Activated CD4-positive, alpha-beta memory T cell treated with anti-CD3 and anti-CD28 coated beads, Interleukin-2, amount 10 ng/mL, durations not matched to agents 7 days and 5 days (primary cell): ENCODE measurements at places on chromosomes 6 and 20. TPM values are rescaled to one million over a fixed set of nuclear protein-coding genes. Genes with fewer than 3 reads are reported as not detected.

DNA sequence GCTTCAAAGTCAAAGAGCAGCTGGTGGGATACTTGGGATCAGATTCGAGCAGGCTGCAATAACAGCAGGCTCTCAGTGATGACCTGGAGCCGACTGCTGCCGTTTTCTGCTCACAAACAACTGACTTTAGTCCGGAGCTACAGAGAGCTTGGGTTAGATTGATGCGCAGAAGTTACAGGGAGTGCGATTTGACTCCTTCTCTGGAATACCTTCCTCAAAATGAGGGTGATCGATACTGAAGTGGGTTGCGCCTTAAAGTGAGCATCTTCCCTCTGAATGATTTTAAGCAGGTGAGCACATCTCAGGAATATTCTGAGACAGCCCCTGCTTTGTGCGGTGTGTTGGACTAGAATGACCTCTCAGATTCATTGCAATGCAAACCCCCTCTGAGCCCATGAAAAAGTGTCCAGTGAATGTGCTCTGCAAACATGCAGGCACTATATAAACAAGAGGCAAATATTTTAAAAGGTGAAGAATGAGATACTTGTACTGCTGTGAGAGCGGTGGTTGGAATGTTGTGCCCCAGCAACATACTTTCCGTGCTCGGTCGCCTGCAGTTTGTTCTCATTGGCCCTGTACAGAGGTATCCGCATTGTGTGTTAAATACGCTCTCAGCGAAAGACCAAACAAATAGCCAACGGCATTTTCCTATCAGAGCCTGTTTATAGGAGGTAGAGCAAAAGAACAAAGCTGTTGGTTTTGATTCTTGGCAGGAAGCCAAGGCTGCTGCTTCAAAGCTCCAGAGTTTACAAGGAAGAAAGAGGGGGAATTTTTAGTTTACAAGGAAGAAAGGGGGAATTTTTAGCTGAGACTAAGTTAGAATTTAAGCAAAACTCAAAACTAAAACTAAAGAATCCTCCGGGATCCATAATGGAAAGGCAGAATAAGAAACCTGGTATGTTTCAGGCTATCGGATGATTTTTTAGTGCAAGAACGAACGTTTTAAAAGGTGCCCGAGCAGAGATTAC lies 67.7 kb downstream of the PHACTR2 start:
- H3K4me1 ChIP-seq: no peaks in the 10 kb centered on the region
- DNase-seq: no peak
- no peak overlapping the region for H3K27ac ChIP-seq
- no peak overlapping the region for H3K4me3 ChIP-seq
- H3K36me3 ChIP-seq: no peaks in the 10 kb centered on the region
- no peaks in the 10 kb centered on the region for H3K27me3 ChIP-seq

GRCh38 chr20:37475252-37475651 lies 45.8 kb upstream of the NNAT start:
- no peak overlapping the region for H3K4me3 ChIP-seq
- no peak overlapping the region for H3K27ac ChIP-seq
- H3K36me3 ChIP-seq: no peaks in the 10 kb centered on the region
- no peaks in the 10 kb centered on the region for H3K4me1 ChIP-seq
- peaks cover 15% of the 10 kb centered on the region for H3K27me3 ChIP-seq
- DNase-seq: no peak

GRCh38 chr20:1206366-1207148 lies 3.3 kb downstream of the C20orf202 start:
- no peaks in the 10 kb centered on the region for H3K36me3 ChIP-seq
- no peak overlapping the region for H3K4me3 ChIP-seq
- DNase-seq: no peak
- no peaks in the 10 kb centered on the region for H3K4me1 ChIP-seq
- no peak overlapping the region for H3K27ac ChIP-seq

DNA sequence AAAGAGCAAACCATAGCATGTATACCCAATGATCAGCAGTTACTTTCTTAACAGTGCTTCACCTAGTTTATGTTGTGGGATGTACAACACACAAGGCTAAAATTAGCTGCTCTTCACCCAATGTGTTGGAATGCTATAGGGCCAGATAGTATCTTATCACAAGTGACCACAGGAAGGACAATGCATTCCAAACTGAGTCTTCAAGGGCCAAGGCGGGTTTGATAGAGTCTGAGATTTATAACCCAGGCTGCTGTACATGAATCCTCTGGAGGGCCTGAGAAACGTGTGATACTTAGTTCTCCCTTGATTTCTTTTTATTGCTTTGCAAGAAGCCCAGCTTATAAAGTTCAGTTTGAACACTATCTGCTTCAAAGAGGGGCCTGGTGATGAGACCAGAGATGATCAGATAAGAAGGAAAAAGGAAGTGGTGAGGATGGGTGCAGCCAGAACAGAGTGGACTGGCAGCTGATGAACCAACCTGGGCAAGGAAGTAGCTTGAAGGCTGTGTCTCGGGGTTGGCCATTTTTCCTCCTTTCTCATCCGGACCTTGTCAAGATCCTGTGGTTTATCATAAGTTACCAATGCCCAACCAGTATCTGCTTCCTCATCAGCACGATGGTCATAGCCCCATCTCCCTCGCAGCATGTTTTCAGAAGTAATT lies 62.2 kb upstream of the BMP2 start:
- no peaks in the 10 kb centered on the region for H3K27me3 ChIP-seq
- no peak overlapping the region for H3K27ac ChIP-seq
- no peak for DNase-seq
- no peaks in the 10 kb centered on the region for H3K4me1 ChIP-seq
- no peak overlapping the region for H3K4me3 ChIP-seq

DNA sequence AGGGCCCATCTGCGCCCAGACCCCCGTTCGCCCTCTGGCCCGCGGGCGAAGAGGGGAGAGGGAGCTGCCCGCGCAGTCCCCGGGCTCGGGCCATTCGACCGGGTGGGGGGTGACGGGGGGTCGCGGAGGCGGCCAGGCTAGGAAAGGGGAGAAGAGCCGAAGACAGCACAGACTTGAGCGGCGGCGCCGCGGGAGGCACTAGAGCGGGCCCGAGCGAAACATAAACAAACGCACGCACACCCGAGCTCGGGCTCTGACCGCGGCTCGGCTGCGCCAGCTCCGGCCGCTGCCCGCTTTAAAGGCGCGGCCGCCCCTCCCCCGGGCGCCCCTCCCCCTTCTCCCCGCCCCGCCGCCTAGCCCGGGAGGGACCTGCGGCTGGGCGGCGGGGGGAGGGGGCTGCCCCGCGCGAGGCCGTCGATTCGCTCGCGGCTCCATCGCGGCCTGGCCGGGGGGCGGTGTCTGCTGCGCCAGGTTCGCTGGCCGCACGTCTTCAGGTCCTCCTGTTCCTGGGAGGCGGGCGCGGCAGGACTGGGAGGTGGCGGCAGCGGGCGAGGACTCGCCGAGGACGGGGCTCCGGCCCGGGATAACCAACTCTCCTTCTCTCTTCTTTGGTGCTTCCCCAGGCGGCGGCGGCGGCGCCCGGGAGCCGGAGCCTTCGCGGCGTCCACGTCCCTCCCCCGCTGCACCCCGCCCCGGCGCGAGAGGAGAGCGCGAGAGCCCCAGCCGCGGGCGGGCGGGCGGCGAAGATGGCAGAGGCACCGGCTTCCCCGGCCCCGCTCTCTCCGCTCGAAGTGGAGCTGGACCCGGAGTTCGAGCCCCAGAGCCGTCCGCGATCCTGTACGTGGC lies at the start of gene FOXO3:
Gene FOXO3 (plus strand): TSS at position 455 of the 846 bp plus-strand sequence. CDS start 292 bp downstream, at position 747.
- H3K27ac ChIP-seq: peak within 1 kb of the TSS; percentile 73
- peak; percentile 63 for DNase-seq
- H3K36me3 ChIP-seq: peaks cover 15% of the 10 kb centered on the region
- H3K4me3 ChIP-seq: peak within 1 kb of the TSS; percentile 80

GRCh38 chr20:40536808-40537207 lies 152.2 kb downstream of the MAFB start:
- H3K4me1 ChIP-seq: no peaks in the 10 kb centered on the region
- H3K27ac ChIP-seq: no peak overlapping the region
- no peaks in the 10 kb centered on the region for H3K36me3 ChIP-seq

DNA sequence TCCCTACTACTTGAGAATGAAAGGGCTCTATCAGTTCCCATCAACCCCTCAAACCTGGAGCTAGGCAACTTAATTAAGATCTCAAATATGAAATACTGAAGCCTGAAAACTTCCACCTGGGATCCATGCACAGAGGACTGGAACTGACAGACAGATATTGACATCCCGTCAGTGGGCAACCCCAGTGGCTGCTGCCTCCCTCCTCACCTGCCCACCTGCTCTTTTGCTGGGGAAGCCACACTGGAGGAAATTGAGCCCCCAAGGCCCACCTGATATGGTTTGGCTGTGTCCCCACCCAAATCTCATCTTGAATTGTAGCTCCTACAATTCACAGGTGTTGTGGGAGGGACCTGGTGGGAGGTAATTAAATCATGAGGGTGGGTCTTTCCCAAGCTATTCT lies 192.8 kb downstream of the LRFN2 start:
- no peak overlapping the region for H3K27ac ChIP-seq
- peaks cover 8% of the 10 kb centered on the region for H3K4me1 ChIP-seq
- H3K27me3 ChIP-seq: peaks cover 6% of the 10 kb centered on the region
- H3K36me3 ChIP-seq: no peaks in the 10 kb centered on the region

DNA sequence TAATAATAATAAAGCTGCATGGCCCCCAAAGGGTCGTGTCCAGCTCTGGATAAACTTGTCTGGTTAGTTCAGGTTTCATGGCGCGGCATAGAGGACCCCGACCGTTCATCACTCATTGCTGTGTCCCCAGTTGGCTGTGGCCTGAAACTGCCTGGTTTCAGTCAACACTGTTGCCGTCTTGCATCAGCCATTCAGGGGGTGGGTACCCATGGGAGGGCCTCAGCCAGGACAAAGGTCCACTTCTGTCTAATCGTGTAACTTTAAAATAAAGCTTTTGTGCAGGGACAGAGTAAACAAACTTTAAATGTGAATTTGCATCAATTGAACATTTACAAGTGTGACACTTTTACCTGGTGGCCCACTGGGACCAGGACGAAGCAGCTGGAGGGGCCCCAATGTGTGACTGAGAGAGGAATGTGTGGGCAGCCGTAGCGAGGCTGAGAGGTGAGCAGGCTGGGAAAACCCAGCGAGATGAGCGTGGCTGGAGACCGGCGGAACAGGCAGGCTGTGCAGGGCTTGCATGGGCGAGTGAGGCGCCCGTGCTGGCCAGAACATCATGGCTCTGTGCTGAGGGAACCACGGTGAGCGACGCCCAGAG lies 22.3 kb upstream of the UNC93A start:
- no peak overlapping the region for H3K27ac ChIP-seq
- no peak for DNase-seq
- no peak overlapping the region for H3K4me3 ChIP-seq
- H3K36me3 ChIP-seq: no peaks in the 10 kb centered on the region
- no peaks in the 10 kb centered on the region for H3K4me1 ChIP-seq
- H3K27me3 ChIP-seq: peaks cover 16% of the 10 kb centered on the region

- DNase-seq: peak; percentile 19
- H3K27me3 ChIP-seq: peaks cover 38% of the 10 kb centered on the region
- H3K27ac ChIP-seq: no peak overlapping the region
- H3K4me1 ChIP-seq: peaks cover 13% of the 10 kb centered on the region
- peak overlapping the region; percentile 38 for H3K4me3 ChIP-seq
- no peaks in the 10 kb centered on the region for H3K36me3 ChIP-seq
Measured at GRCh38 chr6:50724381-50725124, 11.2 kb downstream of the TFAP2D start.

DNA sequence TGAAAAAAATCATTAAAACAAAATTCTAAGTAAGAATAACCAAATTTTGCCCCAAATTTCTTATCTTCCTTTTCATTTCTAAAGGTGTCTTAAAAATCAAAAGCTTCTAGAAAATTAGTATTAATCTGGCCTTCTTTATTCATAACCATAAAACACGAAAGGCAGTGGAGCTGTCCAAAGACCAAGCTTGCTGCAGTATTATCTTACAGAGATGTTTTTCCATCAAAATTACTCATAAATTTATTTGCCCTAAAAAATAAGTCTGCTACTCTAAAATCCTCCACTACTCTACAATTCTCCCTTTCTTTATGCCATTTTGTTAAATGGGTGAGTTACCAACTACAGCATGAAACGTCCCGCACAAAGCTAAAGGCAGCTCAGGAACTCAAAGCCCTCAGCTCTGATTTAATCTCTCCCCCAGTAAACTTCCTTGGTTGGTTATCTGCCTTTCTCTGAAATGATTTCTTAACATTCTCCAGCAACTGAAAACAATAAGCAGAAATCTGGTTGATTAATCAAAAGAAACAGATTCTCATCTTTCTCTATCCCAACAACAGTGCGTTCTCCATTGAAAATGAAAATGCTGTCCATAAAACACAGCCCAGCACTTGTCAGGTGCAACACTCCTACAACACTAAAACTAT lies 2.1 kb downstream of the USP49 start:
- no peak for DNase-seq
- no peaks in the 10 kb centered on the region for H3K27me3 ChIP-seq
- no peaks in the 10 kb centered on the region for H3K36me3 ChIP-seq

GRCh38 chr6:11350294-11350693 lies 117.8 kb upstream of the NEDD9 start:
- H3K27me3 ChIP-seq: no peaks in the 10 kb centered on the region
- no peak overlapping the region for H3K27ac ChIP-seq

Gene LY86
- 2.2 TPM for total RNA-seq

Gene GPSM3
- total RNA-seq: 287 TPM

Gene LST1
- 69.8 TPM for total RNA-seq
